Stimulated activated CD4-positive, alpha-beta T cell treated with anti-CD3 and anti-CD28 coated beads, Interleukin-15, amount 100 ng/mL, for 48 hours (primary cell): ENCODE measurements at places on chromosomes 6 and 20.

- DNase-seq: no peak
Observed at GRCh38 chr6:41426438-41426851, 91.0 kb downstream of the NCR2 start.

DNA sequence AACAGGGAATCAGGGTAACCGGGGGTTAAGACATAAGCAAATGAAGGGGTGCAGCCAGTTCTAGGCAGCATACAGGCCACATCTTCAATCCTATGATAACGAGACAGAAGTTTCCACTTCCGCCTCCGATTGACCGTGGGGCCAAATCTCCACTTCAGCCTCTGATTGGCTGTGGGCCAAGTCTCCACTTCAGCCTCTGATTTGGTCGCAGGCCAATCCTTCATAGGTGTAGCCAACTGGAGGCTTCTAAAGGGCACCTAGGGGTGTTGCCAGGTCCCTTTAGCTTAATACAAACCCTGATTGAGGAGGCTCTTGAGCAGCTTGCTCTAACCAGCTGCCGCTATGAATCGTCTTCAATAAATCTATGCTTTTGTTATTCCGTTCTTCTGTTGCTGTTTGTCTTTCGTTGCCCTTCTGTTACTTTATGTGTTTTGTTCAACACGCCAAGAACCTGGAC is 2.1 kb upstream of the ERGIC3 start:
- DNase-seq: no peak

GRCh38 chr6:148175550-148176188 is 167.0 kb upstream of the SASH1 start:
- no peak for DNase-seq

- DNase-seq: peak; percentile 61
Observed at GRCh38 chr6:26198722-26199056, 111.5 kb downstream of the HFE start.

GRCh38 chr6:156396068-156396771 is 381.0 kb upstream of the ARID1B start:
- no peak for DNase-seq

DNA sequence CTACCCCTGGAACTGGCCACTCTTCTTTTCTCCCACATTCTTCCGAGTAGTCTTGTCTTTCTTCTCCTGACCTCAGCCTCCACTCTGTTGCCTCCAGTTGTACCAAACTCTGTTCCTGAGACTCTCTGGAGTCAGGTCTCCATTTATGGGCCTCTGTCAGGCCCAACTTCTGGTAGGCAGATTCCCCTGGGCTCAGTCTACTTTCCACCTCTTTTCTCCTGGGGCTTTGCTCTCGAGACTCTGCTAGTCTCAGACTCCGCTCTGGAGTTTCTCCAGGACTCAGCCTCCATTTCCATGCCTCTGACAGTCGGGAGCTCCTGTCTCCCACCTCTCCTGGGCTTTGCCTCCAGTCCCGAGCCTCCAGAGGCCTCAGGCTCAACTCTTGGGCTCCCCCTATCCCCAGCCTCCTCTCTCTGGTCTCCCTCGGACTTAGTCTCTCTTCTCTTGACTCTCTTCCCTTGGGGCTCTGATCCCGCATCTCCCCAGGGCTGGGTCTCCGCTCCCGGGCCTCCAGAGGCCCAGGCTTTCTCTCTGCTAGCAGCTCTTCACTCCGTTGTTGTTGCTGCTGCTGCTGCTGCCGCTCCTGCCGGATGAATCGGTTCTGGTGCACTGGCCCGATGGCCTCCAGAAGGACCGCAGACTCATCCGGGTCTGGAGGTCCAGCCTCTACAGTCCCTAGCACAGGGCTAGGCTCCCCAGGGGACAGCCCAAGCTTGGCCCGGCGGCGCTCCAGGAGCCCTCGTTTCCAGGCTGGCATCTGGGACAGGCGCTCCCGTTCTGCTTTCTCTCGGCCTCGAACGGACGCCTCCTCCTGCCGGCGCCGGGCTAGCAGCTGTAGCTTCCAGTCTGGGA is 1.1 kb downstream of the PPP1R18 start:
- DNase-seq: no peak

DNA sequence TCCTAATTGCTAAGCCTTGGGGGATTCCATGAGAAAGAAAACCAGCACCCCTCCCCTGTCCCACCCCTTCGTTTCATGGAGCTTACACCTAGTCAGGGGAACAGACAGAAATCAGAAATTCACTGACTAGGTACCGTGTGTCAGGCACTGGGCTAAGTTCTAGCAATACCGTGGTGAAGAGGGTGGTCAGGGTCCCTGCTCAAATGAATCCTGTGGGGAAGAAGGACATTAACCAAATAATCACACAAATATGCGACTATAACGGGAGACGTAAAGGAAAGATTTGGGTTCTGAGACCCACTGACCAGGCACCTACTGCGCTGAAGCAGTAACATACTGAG is 65.1 kb upstream of the TOP1 start:
- DNase-seq: no peak

- no peak for DNase-seq
Observed at GRCh38 chr20:1075616-1076015, 42.8 kb upstream of the PSMF1 start.

- no peak for DNase-seq
Observed at GRCh38 chr20:21575167-21575566, 61.3 kb upstream of the NKX2-2 start.

DNA sequence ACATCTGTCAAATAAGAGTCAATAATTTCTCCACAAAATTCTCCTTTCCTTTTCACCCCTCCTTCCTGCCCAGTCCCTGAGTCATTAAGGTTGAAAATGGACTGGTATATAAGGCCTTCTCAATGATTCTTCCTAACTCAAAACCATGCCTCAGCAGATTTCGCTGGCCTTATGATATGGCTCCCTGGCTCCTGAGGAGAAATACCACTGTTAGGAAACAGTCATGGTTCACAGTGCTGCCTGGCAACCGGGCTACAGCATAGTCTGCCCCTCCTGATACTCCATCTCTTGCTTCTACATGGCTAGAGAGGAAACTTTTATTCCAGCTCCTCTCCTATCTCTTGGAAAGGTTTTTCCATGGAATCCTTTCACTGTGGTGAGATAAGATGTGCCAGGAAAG is 4.7 kb downstream of the UBE2J1 start:
- DNase-seq: no peak

GRCh38 chr20:2742934-2743559 is 50.5 kb downstream of the EBF4 start:
- no peak for DNase-seq

DNA sequence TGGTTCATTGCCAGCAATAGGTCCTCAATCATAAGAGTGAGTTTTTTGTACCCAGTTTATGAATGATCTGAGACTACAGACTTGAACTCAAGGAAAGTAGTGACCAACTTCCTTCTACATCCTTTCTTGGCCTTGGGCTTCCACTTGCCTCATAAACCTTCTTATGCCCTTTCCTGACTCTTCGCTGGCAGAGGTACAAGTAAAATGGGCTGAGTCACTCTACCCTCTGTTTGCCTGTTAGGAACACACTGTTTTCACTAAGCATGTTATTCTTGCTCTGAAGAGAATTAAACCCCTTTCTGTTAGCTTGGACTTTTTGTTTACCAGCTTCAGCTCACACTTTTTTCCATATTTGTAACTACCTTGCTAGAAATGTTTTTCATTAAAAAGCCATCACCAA is 74.4 kb downstream of the PKHD1 start:
- no peak for DNase-seq

DNA sequence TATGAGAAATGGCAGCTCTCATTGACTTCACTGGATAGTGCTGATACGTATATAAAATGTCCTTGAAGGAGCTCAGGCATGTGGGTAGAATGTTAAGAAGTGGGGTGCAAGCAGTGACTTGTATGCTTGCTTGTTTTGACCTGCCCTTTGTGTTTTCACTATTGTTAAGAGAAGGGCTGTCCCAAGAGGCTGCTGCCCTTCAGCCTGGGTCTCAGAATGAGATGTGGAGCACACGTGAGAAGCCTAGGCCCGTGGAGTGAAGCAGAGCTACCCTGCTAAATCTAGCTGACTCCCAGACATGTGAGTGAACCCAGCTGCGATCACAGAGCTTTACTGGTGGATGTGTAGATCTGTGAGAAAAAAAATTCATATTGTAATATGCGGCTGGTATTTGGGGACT is 305.3 kb upstream of the RGS17 start:
- no peak for DNase-seq

- no peak for DNase-seq
Observed at GRCh38 chr20:44609006-44609515, 26.7 kb downstream of the PKIG start.

GRCh38 chr6:138572167-138572875 is 73.0 kb upstream of the NHSL1 start:
- DNase-seq: no peak

GRCh38 chr20:16930656-16931055 is 182.5 kb downstream of the OTOR start:
- DNase-seq: no peak

GRCh38 chr20:59848182-59848581 is 85.3 kb downstream of the SYCP2 start:
- no peak for DNase-seq

DNA sequence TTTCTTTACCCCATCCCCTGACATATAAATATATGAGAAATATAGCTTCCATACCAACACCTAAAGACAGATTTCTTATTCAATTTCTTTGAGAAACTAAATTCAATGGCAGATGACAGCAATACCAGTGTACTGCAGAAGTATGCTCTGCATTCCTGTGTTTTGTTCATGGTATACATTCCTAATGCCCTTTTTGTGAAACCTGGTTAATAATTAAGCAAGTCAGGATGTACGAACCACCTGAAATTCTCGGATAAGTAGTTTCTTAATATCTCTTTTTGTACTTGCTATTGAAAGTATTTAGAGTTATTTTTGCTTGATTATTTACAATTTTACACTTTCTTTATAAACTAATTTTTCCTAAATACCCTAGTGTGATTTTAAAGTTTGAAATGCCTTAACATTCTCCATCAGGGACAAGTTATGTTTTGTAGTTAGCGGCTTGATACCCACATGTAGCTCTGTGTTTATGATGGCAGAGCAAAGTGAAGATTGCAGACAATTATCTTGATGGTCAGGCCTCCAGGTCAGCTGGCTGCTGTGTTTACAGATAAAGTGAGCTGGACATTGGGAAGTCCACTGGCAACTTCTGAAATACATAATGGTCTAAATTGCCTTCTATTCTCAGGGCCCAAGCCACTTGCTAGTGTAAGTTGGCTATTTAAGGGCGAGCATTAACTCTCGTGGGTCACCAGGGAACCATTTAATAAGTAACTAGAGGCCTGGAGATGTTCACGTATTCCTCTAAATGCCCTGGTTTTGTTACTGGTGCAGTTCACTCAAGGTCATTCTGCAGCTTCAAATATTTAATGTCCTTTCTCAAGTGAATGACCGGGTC is 58.2 kb downstream of the PLCB1 start:
- DNase-seq: no peak

- no peak for DNase-seq
Observed at GRCh38 chr6:4180652-4181255, 45.4 kb upstream of the ECI2 start.

DNA sequence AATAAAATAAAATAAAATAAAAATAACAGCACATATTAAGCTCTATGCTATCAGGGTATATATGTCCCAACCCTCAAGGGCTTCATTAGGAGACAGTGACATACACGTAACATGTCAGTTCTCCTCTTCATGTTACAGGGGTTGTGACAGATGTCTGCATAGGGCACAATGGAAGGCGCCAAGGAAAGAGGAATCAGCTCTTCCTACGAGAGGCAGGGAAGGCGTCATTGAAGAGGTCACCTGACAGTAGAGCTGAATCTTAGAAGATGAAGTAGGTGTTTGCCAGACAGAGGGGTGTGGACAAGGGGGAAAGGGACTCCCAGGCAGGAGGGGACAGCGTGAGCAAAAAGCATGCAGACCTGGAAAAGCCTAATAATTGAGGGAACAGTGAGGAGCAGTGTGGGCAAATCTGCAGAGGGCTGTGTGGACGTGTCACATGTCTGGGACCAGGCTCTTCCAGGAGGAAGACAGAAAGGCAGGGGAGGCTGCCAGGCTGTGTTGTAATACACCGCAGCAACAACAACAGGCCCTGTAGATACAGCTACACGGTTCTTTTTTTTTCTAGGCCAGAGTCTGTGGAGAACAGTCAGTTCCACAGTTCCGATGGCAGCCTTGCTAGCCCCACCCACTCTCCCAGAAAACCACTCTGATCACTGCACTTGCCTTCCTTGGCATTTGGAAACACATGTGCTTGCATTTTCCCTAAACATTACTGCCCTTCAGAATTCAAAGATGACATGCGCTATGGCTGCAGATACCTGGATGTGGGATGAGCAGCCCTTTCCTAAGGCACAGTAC is 2.5 kb upstream of the FKBP5 start:
- DNase-seq: no peak

DNA sequence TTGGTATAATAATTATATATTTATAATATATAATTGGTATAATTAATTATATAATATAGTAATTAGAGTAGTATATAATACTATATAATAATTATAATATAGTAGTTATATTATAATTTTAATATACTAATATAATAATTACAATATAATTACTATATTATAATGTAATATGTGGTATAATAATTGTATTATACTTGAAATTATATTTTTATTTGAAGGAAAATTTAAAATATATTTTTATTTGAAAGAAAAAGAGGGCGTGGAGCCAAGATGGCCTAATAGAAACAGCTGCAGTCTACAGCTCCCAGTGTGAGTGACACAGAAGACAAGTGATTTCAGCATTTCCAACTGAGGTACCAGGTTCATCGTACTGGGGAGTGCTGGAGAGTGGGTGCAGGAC is 365.9 kb downstream of the MMUT start:
- DNase-seq: no peak

DNA sequence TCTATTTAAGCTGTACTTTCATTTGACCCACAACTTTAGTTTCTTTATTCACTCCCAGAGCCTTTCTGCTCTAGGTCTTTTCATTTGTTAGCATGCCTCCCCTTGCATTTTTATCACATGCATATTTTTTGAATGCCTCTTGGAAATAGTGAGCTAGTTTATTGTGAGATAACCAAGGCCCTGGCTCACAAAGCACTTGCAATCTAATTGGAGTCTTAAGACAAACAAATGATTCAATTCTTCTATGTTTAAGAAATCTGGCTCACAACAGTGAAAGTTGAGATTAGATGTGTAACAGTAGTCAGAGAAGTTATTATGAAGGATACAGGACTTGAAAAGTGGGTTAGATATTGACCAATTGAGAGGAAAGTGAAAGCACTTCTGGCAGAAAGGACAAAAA is 173.4 kb downstream of the MOXD1 start:
- DNase-seq: no peak

- no peak for DNase-seq
Observed at GRCh38 chr6:110446405-110446804, 30.0 kb downstream of the SLC22A16 start.

DNA sequence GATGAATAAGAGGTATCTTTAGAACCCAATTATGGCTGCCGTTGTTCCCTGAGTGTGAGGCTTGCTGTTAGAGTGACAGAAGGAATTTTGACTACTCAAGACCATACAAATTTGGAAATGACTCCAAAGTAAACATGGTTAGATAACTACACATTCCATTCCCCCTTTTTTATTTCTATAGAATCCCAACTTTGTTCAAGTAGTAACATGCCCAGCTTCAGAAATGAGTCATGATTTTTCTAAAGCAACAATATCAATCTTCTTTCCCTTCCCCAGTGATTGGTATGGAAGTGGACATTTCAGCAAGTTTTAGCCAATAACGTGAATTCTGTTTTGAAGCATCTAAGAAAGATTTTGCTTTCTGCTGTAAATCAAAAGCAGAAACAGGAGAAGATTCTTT is 37.8 kb downstream of the HCRTR2 start:
- no peak for DNase-seq

GRCh38 chr6:36120979-36121786 is 9.1 kb upstream of the MAPK13 start:
- peak; percentile 42 for DNase-seq
